ENCODE measurements at places on chromosomes 3 and 15.
A peak's percentile ranks its signal among the peaks of the same experiment; 100 is the strongest.

DNA sequence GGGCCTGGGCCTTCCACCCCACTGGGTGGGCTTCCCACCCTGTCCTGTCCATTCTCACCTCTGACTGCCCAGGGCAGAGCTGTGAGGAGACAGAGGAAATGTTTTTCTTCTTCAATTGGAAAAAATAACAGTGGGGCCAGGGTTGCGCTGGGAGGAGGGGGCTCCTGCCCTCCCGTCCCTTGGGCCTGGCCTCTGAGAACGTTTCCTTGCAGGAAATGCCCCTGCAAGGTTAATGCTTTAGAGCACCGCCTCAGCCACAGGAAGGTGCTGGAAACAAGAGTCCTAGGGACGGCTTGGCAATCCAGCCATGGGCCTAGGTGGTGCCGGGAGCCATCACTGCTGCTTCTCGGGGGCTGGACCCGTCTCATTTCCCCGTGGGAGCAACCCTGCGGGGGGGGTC is 3.8 kb upstream of the PLXND1 start:
- DNase-seq, result no peak

GRCh38 chr15:42101861-42102260 is 7.5 kb upstream of the PLA2G4D start:
- DNase-seq, result no peak

DNA sequence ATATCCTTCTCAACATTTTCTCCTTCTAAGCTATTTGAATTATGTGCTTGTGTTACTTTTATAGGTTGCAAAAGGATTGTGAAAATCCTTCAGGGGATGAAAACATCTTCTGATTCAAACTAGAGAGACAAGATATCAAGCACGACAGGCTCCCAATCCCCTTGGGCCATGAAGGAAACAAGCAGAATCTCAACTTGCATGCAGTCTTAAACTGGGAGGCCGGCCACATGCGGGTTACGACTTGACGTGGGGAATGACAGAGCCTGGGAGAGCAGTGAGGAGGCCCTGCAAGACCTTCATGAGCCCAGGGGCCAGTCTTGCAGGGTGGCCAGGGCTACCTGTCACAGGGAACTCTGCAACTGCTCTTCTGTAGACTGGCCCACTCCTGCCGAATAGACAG is 94.4 kb downstream of the SCN11A start:
- DNase-seq, result no peak

GRCh38 chr15:41980654-41981323 is 8.4 kb upstream of the EHD4 start:
- peak; percentile 40 for DNase-seq

GRCh38 chr3:11907667-11908660 is 61.3 kb upstream of the TAMM41 start:
- no peak for DNase-seq

DNA sequence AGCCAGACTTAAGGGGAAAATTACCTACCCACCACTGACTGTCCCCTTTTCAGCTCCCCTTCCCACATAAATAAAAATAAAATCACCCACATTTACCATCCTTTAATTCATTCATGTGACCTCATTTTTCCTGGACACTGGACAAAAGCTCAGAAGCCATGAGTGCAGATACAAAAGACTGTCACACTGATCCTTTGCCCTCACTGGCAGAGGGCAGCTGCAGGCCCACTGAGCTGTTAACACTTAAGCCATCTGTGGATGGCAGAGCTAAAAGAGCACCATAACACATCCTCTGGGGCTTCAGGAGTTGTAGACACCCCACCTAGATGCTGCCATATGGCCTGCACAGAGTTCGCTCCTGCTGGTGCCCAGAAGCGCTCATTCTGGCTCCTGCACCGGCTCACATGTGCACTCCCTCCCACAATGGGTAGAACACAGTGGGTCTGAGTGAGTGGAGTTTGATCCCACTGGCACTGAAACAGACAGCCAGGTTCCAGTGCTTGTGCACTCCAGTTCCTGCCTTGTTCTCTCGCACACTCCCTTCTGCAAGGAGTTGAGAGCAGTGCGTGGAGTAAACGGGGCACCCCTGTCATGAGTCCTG is 38.8 kb downstream of the EDC3 start:
- no peak for DNase-seq

DNA sequence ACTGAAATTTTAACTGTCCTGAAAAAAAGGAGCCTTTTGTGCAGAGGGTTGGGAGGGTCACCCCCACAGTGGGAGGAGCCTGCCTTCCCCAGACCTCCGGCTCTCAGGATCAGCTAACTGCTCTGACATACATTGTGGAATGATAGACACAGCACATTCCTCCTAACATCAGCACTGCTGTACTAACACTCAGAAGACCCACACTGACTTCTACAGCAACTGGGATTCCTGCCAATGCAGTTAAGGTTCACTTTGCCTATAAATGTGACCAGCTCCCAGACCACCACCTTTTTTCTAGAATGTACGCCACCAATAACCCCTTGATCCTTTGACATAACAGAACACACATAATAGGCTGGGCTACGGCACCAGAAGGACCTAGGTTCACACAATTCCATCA is 3.2 kb downstream of the CPEB1 start:
- no peak for DNase-seq

GRCh38 chr15:52111517-52112202 is 915 bp downstream of the BCL2L10 start:
- DNase-seq, result no peak

GRCh38 chr3:49276475-49277382 is at the start of gene C3orf62:
TSS of gene C3orf62 (minus strand) at chr3:49277232. CDS start at chr3:49276872, 360 bp downstream.
- DNase-seq, result peak; percentile 95

GRCh38 chr3:142004025-142004424 is 127.6 kb downstream of the ATP1B3 start:
- DNase-seq, result no peak

DNA sequence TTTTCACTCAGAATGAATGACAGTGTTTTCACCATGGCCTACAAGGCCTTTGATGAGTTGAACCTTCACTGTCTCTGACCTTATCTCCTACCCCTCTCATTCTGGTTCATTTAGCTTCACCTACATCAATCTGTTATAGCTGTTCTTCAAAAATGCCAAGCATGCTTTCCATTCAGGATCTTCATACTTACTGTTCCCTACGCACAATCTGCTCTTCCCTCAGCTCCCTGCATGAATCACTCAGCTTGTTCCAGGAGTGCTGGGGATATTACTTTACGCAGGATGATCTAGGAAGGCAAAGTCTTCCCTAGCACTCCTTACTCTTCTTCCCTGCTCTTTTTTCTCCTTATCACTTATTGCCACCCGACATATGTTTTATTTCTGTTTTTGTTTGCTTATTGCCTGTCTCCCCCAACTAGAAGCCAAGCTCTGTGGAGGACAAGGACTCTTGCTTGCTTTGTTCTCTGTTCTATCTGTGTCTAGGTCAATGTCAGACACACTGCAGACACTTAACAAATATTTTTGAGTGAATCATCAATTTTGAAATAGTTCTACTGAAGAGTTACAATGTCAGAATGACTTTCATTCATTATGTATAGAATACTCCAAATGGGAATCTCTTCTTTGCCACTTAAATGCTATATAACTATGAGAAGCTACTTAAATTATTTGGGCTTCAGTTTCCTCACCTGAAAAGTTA is 238.3 kb upstream of the FEZF2 start:
- DNase-seq, result no peak

DNA sequence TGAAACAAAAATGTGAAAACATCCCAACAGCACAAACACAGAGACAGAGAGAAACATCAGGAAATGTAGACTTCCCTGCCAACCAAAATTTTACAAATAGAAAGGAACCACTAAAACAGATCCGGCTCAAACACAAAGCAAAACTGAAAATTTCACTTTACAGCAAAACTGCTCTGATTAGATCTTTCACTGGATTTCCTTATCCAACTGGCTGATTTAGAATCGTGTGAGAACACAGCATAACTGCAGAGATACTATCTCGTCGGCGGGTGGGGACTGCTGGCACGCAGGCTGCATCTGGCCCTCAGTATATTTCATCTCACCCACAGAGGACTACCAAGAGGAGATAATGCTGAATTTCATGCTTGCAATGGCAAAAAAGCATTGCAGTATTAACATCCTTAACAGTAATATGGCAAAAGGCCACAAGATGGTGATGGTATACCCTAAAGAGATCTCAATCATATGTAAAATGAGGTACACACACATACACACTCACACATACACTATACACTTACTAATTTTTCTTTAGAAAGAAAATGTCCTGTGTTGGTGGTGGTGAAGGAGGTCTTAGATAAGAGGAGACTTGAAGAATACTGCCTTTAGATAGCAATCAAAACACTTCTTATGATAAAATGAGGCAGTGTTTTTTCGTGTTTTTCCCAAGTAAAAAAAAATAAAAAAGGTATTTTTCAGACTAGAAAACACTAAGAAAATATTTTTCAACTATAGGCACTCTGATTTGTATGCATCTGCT is 10.6 kb upstream of the LEO1 start:
- no peak for DNase-seq
